ENCODE measurements at places on chromosomes 5 and 9.

GRCh38 chr9:137676998-137677397 is 58.2 kb downstream of the EHMT1 start:
- no peak for DNase-seq

DNA sequence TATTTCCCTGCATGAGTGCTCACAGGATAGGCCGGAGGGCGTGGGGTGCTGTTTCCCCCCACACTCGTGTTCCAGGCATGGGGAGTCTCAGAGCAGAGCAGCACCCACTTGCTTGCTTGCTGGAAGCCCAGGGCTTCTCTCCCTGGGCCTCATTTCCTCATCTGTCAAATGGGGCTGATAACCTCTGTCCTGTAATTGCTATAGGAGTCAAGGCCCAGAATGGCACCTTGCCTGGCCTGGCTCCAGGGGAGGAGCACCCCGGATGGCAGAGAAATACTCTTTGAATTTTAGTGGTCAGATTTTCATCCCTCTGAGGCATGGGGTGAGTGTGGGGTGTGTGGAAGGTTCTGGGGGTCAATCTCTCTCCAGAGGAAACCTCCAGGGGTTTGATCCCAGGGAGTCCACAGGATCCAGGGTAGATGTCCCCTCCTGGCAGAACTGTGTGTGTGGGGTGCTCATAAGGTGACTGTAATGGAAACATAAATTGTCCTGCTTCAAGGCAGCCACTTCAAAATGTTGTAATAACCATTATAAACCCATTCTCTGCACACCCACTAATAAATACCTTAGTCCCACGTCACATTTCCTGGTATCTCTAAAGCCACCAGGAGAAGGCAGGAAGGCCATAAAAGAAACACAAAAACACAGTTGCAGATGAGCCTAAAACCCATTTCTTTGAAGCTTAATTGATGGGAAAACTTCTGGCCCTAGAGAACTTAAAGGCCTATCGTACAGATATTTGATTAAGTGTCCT is 272.2 kb downstream of the FSTL4 start:
- no peak for DNase-seq

DNA sequence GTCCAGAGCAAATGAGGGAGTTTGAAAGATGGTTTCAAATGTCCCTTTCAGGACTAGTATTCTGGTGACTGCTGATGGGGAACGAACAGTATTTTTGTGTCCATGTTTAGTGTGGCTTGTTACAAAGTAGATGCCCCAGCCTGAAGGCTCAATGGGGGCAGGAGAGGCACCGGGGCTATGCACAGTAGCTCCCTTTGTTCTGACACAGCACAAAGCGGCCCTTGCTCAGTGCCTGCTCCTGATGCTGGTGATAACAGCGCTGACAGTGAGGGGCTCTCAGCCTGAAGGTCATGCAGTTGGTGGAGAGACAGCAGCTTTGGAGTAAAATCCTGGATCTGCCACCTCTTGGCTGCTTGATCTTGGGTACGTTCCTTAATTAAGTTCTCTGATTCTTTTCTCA is 188.9 kb downstream of the SLIT3 start:
- DNase-seq: no peak

DNA sequence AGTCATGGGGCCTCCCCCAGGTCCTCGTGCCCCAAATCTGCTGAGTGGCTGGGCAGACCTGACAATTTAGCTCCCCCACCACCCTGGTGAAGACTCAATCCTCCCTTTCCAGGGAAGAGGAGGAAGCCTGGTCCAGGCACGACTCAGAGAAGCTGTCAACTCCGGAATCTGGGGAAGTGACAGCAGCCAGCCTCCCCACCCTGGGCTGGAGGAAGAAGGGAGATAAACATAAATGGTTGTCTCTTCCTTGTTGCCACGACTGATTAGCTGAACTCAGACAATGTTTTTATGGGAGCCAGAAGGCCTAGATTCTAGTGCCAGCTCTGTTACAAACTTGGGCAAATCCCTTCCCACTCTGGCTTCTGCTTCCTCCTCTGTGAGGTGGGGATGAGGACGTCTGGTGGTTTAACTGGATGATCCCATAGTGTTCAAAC is 15.4 kb downstream of the CCDC69 start:
- no peak for DNase-seq

Measured in nephron progenitor cell (in vitro differentiated cells).